Germinal center (tissue), 1 donor: ENCODE measurements at places on chromosomes 12 and 14.
A peak's percentile ranks its signal among the peaks of the same experiment; 100 is the strongest.

- DNase-seq, result no peak
These were observed 42.1 kb downstream of the FLRT2 start for GRCh38 chr14:85572011-85572410.

GRCh38 chr12:52050116-52050757 lies 1.0 kb upstream of the NR4A1 start:
- DNase-seq, result peak; percentile 20

DNA sequence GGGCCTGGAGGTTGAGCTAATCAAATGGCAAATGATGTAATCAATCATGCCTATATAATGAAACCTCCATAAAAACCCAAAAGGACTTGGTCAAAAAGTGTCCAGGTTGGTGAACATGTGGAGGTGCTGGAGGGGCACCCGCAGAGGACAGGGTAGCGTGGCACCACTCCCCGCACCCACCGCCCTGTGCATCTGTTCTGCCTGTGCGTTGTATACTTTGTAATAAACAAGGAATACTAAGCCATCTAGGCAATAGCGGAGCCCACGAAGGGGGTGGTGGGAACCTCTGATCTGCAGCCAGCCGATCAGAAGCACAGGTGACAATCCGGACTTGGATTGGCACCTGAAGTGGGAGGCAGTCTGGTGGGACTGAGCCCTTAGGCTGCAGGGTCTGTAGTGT lies 75.8 kb upstream of the GPR68 start:
- DNase-seq, result no peak

DNA sequence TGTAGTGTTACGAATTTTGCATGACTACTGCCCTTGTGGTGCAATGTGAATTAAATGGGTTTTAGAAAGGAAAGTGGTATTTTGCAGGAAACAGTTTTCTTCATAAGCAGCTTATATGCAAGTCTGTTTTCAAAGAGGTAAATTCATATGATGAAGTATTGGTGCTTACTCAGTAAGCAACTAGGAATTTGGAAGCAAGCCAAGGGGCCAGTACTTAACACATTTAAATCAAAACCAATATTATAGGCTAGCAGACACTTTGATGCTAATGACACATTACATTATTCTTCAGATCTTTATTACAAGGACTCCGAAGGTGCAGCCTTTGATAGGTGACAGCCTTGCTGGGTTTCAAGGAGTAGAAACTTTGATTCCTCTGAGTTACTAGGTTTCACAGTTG lies 23.1 kb downstream of the MGAT4C start:
- no peak for DNase-seq

GRCh38 chr14:68364792-68365192 lies 428.1 kb downstream of the ZFP36L1 start:
- DNase-seq, result no peak

GRCh38 chr14:81416194-81416952 lies 16.2 kb upstream of the STON2 start:
- no peak for DNase-seq

GRCh38 chr12:108514973-108515814 lies at the start of gene FICD:
TSS of gene FICD (plus strand) at chr12:108515277. CDS start at chr12:108516973, 1,696 bp downstream.
- peak; percentile 95 for DNase-seq

GRCh38 chr14:69554500-69554899 lies 20.2 kb downstream of the CCDC177 start:
- DNase-seq, result no peak

DNA sequence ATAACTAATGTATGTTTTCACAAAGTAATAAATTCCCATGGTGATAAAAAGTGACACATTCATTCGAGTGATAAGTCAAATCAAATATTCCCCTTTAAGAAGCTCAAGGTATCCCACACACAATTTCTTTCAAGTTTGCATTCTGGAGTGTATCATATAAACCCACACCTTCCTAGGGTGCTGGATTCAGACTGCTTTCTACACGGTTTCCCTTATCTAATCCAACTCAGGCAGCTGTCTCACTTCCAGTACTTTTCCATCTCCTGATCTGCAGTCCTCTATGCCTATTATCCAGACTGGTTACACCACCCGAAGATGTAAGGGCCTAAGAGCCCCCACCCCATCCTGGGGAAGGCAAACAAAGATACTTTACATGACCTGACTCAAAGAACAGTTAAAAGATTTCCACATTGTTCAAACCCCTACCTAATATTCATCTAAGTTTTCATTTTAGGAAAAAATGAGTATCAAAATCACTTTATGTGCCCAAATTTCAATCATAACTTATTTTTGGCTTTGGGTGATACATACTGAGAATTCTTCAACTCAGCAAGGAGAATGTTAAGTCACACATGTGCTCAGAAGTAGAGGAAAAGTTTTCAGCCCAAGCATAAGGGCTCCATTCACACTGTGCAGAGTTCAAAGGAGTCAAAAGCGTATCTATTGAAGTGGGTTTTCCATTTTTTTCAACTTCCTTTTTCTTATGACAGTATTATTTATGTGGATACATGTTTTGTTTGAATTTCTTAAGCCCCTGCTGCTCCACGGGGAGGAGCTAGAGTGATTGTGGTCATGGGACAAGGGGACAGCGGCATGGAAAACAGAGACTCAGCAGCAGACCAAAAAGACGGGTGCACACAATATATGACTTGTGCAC lies 41.8 kb downstream of the CORO1C start:
- no peak for DNase-seq

GRCh38 chr12:132021031-132021871 lies 71.5 kb downstream of the EP400 start:
- DNase-seq, result no peak

GRCh38 chr14:54567639-54568561 lies 972 bp downstream of the SAMD4A start:
- DNase-seq, result peak; percentile 72

DNA sequence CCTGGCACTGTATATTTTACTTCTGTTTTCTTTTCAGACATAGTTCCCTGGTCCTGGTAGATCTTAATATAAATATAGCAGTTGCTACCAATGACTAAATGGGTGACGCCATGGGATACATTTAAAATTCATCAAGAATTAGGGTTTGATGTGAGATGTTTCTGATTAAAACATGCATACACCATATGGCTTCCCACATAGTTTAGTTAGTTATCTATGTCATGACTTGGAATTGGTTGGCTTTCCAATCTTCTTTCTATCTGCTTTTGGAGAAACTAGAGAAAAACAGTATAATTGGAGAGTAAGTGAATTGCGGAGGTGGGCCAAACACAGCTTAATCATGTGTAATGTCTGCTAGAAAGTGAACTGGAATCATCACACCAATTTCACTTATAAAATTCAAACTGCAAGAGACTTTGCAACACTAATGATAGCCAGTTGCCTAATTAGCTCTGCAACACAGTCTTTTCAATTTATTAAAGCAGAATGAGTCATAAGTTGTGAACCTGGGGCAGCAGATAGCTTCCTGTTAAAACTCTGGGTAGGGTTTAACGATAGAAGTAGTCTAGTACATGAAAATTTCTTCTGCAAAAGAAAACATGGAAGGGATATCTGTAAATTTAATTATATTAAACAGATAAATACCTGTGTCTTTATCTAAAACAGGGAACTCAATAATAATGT lies 295.2 kb downstream of the SLC16A7 start:
- DNase-seq, result no peak

- no peak for DNase-seq
These were observed 3.7 kb downstream of the SLC38A1 start for GRCh38 chr12:46265102-46265501.

- DNase-seq, result no peak
These were observed 404.5 kb downstream of the BCAT1 start for GRCh38 chr12:24544368-24544767.

DNA sequence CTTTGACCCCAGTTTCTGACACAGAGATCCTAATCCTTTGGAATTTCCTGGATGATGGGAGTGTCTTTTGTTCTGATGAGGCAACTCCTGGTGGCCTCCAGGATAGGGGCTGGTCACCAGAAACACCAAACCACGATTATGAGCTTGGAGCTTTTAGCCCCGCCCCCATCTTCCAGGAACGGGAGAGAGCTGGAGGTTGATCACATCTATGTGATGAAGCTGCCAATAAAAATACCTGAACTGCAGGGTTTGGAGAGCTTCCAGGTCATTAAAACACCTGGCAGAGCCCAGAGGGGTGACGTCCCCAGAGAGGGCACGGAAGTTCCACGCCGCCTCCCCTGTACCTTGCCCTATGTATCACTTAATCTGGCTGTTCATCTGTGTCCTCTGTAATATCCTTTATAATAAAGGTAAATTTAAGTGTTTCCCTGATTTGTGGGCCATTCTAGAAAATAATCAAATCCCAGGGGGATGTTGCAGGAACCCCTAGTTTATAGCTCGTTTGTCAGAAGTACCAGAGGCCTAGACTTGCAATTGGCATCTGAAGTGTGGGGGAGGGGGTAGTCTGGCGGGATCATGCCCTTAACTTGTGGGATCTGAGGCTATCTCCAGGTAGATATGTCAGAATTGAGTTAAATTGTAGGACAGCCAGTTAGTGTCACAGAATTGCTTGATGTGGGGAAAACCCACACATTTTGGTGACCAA lies 21.2 kb downstream of the APPL2 start:
- no peak for DNase-seq

- no peak for DNase-seq
These were observed 32.5 kb upstream of the PLEKHG6 start for GRCh38 chr12:6277982-6278438.

DNA sequence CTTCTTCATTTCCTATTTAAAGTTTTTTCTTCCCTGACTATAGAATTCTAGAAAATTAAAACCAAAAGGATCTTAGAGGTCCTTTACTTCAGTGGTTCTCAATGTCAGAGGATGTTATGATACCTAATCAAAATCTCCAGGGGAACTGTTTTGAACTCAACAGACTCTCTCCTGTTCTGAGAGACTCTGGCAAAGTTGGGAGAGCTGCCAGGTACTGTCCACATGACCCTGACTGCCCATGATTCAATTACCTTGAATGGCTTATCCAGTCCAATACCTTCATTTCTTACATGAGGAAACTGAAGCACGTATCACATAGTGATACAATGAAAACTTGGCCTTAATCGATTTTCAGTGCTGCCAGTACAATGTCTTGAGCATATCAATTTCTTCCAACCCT lies 16.6 kb downstream of the ALKBH1 start:
- DNase-seq, result no peak

- DNase-seq, result no peak
These were observed 711.4 kb downstream of the FSCB start for GRCh38 chr14:43795600-43796228.

DNA sequence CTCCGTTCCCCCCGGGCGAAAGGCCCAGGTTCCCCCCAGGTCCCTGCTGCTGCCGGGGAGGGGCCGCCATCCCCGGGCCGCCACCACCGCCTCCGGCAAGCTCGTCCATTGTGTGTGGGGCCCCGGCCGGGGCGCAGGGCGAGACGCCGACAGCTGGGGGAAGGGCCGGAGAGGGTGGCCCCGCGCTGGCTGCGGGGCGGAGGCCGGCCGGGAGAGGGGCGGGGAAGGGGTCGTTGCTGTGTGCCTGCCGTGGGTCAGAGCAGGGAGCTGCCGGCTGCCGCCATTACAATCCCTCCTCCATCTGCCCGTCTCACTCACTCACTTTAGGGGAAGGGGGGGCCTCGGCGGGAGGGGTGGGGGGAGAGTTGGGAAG lies at the start of gene STRN3:
Gene STRN3 (minus strand): TSS at position 303 of the 373 bp plus-strand sequence. CDS start 194 bp downstream, at position 109.
- no peak for DNase-seq

DNA sequence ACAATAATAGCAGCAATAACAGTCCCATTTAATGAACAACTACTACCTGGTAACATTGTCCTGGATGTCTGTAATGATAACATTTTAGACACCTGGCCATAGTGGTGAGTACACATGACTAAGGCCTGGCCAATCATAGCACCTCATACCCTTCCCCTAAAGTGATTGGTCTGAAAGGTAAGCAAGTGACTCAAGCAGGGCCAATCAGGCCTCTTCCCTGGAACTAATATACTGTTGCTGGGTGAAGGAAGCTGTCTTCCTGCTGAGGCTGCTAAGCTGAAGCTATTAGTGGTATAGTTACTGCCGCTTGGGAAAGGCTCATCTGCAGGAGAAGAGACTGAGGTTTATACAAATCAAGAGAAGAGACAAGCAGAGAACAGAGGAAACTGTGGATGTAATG lies 18.7 kb upstream of the NOS1 start:
- DNase-seq, result no peak

- no peak for DNase-seq
These were observed 2.7 kb upstream of the MYF5 start for GRCh38 chr12:80714055-80714454.

DNA sequence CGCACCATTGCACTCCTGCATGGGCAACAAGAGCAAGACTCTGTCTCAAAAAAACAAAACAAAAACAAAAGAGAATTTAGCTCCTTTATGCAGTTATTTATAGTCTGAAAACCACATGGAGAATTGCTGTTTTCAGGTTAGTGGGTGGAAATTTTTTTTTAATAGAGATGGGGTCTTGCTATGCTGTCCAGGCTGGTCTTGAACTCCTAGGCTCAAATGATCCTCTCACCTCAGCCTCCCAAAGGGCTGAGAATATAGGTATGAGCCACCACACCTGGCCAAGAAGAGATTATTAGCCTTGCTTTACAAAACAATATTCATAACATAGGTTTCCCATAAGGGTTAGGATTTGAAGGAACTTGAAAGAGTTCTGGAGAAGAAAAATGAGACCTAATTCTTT lies 12.1 kb upstream of the SRP54 start:
- no peak for DNase-seq

DNA sequence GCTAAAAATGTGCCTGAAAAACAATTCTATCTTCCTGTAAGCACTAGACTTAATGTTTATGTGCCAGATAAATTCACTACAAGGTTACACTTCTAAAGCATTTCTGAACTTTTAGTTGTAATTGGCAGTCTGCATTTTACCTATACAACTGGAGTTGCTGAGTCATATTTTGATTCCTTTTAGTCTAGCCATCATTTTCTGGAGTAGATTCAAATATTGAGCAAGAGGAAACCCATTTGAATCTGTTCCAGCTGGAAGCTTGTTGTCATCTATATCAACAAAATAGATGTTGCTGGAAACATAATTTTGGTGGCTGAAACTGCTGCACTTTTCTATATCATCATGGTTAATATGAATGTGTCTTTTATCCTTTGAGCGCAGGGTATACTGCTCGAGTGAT lies 122.2 kb upstream of the CCDC175 start:
- no peak for DNase-seq

DNA sequence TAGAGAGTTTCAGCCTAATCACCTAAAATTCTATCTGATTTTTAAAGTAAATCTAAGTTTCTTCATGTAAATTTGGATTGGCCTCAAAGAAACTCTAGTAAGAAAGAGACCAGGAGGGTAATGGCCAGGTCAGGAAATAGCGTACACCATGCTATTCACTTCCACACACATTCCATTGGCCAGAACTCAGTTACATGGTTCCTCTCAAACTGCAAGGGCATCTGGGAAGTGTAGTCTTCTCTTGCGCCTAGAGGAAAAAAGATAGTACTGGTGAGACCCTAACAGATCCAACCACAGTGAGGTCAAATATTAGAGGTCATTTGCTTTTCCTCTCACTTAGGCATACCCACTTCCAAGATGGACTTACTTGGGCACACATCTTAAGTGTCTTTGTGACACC lies 39.1 kb downstream of the MBIP start:
- no peak for DNase-seq

GRCh38 chr14:98514016-98514415 lies 758.0 kb downstream of the BCL11B start:
- no peak for DNase-seq

GRCh38 chr12:123532019-123532418 lies 1.5 kb downstream of the RILPL1 start:
- DNase-seq, result peak; percentile 43
